Stimulated activated CD4-positive, alpha-beta T cell treated with anti-CD3 and anti-CD28 coated beads, Interleukin-1b, Interleukin-23, amount 100 ng/mL, for 48 hours (primary cell): ENCODE measurements at places on chromosomes 16 and 17.

- no peak for DNase-seq
Observed at GRCh38 chr17:2251098-2251497, 52.5 kb downstream of the SMG6 start.

- no peak for DNase-seq
Observed at GRCh38 chr17:32746698-32747097, 130.2 kb downstream of the MYO1D start.

- no peak for DNase-seq
Observed at GRCh38 chr17:18117533-18117932, 9.0 kb downstream of the MYO15A start.

- peak; percentile 16 for DNase-seq
Observed at GRCh38 chr16:67847064-67847861, at the start of gene CENPT. Gene CENPT, minus strand, starts transcription at chr16:67847693. Its CDS starts 13,834 bp downstream, at chr16:67833859.

DNA sequence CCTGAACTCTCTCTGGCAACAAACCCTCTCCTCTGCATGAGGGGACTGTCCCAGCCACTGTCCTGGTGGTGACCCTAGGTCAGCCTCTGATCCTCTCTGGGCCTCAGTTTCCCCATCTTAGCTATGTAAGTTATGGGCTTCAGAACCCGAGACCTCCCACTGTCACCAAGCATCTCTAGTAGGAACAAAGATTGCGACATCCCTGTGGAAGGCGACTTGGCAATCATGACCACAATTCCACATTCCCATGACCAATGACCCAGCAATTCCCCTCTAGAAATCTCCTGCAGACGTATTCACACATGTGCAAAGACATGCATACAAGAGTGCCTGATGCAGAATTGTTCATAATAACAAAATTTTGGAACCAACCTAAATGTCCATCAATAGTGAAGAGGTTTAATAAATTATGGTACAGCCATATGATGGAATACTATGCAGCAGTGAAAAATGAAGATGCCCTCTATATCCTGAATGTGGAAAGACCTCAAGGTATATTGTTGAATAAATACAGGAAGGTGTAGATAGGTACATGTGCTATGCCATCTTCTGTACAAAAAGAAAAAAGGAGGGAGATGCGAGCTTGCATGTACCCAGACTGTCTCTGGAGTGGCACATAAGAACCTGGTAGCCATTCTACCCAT, 21.2 kb downstream of the CNGB1 start:
- DNase-seq = no peak

- DNase-seq = peak; percentile 81
Observed at GRCh38 chr17:42744283-42744805, 496 bp downstream of the EZH1 start.

GRCh38 chr17:63423251-63423950, 22.7 kb downstream of the CYB561 start:
- no peak for DNase-seq

- no peak for DNase-seq
Observed at GRCh38 chr16:73268366-73268993, 220.6 kb upstream of the ZFHX3 start.

DNA sequence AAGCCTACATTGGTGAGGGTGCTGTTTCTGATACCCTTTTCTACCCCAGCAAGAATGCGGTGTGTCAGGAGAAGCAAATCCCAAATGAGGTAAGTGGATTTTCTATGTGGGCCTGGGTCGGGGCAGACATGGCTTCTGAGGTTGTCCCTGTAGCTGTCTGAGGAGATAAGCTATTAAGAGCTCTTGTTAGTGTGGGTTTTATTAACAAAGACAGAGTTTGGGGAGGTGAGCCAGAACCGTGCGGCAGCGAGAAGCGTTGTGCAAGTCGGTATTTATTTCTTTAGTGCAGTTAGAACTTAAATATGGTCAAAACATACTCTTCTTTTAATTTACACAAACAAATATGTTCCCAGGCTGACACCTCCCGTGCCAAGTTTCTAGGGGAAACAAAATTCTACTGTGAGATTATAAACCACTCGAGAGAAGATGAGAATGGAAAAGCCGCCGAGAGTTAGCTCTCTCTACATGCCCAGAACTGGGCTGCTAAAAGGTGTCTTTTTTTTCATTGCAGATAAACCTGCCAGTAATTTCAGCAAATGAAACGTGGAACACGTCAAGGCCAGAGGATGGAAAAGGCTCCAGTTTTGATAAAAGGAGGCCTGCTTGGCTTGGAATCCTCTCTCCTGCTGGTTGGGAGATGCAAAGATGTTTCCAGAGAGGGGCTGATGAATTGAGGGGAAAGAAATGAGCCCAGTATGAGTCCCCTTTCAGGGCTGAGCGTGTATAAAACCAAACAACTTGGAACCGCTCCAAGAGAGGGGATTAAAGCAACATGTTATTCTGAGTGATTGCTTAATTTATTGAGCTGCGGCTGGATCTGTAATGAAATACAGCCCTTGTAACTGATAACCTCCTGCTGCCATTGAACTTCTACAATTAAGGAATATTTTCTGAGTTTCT, 254.6 kb downstream of the MRTFB start:
- DNase-seq = no peak

- no peak for DNase-seq
Observed at GRCh38 chr17:56047331-56047730, 105.9 kb upstream of the ANKFN1 start.

DNA sequence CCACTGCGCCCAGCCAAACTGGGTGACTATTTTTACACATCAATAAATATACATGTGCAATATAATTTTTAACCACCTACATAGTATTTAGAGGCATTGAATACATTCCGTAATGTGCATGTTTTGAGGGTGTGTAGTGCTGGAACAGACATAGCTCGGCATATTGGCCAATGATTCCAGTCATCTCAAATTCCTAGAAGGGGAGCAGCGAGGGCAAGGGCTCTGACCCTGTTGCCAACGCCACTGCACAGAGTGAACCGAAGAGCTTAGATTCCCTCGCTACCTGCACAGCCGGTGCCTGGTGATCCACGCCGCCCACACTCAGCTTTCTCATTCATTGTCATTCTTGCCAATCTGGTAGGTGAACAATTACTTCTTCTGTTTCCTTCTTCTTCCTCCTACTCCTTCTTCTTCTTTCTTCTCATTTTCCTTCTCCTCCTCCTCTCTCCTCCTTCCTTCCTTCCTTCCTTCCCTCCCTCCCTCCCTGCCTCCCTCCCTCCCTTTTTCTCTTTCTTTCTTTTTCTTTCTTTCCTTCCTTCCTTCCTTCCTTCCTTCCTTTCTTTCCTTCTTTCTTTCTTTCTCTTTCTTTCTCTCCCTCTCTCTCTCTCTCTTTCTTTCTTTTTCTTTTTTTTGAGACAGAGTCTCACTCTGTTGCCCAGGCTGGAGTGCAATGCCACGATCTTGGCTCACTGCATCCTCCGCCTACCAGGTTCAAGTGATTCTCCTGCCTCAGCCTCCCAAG, 26.3 kb upstream of the ATP2A3 start:
- no peak for DNase-seq

- DNase-seq = no peak
Observed at GRCh38 chr17:48213797-48214196, 106.2 kb downstream of the SNX11 start.

DNA sequence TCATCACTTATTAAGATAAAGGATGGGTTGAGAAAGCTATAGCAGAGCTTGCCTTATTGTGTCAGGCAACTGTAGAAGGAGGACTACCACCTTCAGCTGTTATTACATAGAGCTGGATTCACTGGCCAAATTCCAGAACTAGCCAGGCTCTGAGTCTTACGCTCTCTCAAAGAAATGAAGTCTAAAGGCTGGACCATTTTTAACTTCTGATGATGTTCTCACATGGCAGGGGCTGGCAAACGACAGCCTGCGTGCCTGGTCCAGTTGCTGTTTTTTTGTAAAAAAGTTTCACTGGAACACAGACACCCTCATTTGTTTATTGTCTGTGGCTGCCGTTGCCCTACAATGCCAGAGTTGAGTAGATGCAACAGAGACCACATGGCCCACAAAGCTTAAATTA, 21.2 kb downstream of the TRAF4 start:
- DNase-seq = no peak

- peak; percentile 94 for DNase-seq
Observed at GRCh38 chr16:3021449-3022207, 1.5 kb downstream of the TNFRSF12A start.

GRCh38 chr17:82101767-82102679, 4.0 kb upstream of the FASN start:
- DNase-seq = no peak

DNA sequence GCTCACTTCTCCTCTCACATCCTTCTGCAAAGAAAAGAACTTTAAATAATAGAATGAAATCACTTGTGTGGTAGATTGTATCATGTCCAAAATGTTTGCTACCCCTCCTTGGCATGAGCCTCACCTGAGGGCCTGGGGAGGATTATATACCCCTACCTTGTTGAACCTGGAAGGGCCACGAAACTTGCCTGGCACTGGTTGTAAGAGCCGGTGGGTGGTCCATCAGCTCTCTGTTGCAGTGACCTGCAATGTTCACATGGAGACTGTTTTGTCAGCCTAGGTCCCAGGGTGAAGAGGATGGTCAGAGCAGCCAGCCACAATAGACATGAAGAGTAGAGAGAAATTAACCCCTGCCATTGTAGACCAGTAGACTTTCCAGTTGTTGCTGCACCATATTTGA, 10.2 kb downstream of the RSAD1 start:
- no peak for DNase-seq

DNA sequence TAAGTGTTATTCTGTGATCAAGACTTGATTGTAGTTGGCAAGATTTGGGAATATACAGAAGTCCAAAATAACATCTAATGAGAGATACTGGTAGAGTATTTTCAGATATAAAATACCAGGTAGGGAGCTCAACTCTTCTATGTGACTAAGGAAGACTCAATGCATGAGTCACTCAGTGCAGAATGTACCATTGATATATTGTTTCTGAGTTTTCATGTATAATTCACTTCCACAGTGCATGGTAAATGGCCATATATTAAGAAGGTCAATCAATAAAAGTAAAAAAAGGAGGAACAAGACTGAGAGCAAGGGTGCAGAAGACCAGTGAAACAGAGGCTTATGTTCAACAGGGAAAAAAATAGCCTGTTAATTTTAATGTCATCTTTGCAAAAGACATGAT, 1387.9 kb downstream of the CDH8 start:
- no peak for DNase-seq

GRCh38 chr16:83533193-83533592, 274.6 kb upstream of the HSBP1 start:
- DNase-seq = no peak

- no peak for DNase-seq
Observed at GRCh38 chr16:66182592-66182991, 183.9 kb upstream of the CDH5 start.

- DNase-seq = no peak
Observed at GRCh38 chr17:26809033-26809432, 484.9 kb upstream of the WSB1 start.

DNA sequence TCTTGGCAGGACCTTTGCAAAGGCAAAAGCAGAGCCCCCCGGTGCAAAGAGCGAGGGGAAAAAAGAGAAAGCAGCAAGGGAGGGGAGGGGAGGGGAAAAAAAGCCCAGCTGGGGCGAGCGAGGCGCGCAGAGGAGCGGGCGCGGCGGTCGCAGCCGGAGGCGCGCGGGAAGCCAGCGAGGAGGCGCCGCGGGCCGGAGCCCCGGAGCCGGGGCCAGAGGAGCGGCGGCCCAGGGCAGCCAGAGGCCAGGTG, 129 bp downstream of the IRX5 start:
- DNase-seq = no peak

DNA sequence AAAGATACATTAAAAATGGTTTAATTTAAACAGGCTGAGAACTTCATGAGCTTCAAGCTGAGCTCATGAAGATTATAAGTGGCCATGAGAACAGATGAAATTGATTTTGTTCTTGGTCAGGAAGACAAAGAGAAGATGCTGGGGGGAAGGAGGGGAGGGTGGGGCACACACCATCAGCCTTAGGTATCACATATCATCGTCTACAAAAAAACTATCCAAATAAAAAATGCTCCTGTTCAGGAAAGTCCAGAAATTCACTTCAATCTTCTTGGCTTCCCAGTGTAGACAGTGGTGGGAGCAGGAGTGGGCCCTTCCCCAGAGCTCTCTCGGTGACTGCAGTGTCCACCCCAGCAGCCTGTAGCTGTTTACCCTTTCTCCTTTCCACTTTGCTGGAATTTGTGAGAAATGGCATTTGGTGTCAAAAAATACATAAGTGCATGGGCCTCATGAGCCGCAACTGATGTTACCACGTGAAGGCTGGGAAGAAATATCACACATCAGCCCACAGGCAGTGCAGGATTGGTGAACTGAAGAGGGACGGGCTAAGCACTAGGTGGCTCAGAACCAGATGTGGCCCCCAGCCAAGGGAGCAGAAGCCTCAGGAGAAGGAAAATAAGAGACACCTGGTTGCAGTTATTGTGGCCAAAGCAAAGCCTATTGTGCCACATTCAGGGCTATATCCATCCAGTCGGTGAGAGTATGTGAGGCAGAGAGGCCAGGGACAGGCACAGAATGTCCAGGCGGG, 6.1 kb downstream of the KRT37 start:
- DNase-seq = no peak

DNA sequence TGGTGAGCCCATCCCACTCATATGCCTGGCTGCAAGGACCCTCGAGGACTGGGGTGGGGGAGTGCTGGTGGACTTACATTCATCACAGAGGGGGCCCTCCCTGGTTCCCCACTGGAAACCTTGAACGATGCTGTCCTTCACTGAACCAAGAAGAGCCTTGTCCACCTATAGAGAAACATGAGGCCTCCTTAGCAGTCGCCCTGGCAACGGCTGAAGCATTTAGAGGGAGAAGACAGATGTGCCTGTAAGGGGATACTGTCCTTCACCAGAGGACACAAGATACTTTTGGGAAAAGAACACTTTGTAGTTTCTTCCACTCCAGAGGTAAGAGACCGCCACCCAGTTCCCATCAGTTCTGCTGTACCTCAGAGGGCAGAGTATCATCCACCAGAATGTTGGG, 6.5 kb downstream of the HIGD1B start:
- DNase-seq = no peak

GRCh38 chr16:18842565-18842964, 41.2 kb upstream of the ARL6IP1 start:
- no peak for DNase-seq

- no peak for DNase-seq
Observed at GRCh38 chr17:39517224-39517623, 55.9 kb downstream of the CDK12 start.

DNA sequence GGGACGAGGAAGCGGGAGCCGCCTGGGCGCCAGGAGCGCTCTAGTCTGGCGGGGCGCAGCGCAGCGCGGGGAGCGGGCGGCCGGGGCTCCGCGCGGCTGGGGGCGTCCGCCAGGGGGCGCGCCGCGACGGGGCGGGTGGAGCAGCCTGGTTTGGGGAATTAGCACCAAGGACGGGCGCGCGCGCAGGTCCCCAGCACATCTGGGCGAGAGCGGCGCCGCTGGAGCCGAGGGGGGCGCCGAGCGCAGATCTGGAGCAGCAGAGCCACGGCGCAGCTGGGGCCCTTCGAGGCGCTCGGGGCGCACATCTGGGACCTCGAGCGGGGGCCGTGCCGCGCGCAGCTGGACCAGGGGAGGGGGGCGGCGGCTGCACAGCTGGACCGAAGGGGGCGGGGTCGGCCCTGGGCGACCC, at the start of gene NXPH3:
TSS of gene NXPH3 (plus strand) at position 193 of the 409 bp plus-strand sequence. CDS start 349 bp downstream, outside the sequence.
- DNase-seq = peak; percentile 69

GRCh38 chr16:5580296-5580695, 482.7 kb upstream of the EEF2KMT start:
- DNase-seq = no peak
